ENCODE measurements at places on chromosomes 4 and X. TPM values are rescaled to one million over a fixed set of nuclear protein-coding genes. Genes with fewer than 3 reads are reported as not detected.

SPATA18 gene
- total RNA-seq = 14.6 TPM

SERTM2 gene
- total RNA-seq = 0.05 TPM

GABRE gene
- total RNA-seq = 11.9 TPM

DNA sequence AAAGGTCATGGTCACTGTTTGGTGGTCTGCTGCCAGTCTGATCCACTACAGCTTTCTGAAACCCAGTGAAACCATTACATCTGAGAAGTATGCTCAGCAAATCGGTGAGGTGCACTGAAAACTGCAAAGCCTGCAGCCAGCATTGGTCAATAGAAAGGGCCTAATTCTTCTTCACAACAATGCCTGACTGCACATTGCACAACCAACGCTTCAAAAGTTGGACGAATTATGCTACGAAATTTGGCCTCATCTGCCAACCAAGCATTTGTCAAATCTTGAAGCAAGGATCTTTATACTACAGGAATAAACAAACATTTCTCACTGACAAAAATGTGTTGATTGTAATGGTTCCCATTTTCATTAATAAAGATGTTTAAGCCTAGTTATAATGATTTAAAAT is 90.4 kb downstream of the EIF4E start:
- no peak for DNase-seq

GRCh38 chr4:583820-584219 is 7.7 kb upstream of the TMEM271 start:
- DNase-seq = no peak

GRCh38 chr4:165191814-165192499 is 15.4 kb upstream of the KLHL2 start:
- DNase-seq = no peak

DNA sequence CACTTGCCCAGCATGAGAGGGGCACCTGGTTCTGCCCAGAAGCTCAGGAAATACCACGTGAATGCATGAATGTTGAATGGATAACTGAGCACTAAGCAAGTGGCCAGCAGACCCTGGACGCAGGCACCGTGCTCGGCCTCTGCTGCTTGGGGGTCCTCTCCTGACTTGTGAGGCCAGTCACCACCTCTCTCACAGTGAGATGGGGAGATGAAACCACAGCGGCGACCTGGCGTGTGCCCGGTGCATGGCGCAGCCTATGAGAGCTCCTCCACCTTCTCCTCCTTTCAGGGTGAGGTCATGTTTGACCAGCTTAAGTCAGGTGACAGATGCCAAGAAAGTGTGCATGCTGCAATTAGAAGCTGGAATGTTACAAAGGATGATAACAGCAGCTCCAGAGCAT is 75.5 kb downstream of the HMX1 start:
- no peak for DNase-seq

VSIG4 gene
- total RNA-seq = 14.1 TPM

DNA sequence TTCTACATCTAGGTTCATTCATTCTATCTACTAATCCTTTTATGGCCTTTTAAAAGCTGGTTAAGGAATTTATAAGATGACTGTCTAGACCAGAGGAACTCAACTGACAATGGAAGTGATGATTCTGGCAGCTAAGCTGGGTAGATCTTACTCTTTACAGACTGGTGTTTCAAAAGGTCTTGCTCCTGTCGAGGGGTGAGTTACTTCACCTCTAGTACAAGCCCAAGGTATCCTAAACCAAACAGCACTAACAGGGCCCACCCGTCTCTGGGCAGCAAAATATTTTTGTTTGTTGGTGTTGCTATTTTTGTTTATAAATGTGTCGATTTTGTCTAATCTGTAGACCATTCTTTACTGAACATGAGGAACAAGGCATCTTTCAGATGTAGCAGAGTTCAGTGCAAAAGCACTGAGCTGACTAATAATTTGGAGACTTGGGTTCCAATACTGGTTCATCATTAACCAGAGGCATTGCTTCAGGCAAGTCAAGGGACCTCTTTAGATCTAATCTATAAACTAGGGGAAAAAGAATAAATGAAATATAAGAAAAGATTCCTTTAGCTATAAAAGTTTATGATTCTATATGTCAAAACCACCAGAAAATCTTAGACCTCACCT is 90.3 kb upstream of the FRG1 start:
- no peak for DNase-seq
